ENCODE measurements at places on chromosomes 16 and 17.

DNA sequence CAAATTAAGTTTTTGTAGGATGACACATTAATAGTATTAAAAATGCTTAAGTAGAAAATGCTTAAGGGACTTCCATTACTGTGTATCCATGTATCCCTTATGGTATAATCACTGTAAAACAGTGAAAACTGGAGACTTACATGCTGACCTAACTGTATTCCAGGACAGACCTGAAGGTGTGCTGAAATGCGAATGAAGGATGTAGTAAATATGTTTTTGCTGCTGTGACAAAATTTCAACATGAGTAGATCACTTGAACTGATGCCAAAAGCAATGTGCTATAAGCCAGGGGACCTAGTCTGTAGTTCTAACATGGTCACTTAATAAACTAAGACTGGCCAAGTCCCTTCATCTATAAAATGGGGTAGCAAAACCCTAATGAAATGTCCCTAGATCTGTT lies 142.0 kb upstream of the CORO6 start:
- no peak for DNase-seq

DNA sequence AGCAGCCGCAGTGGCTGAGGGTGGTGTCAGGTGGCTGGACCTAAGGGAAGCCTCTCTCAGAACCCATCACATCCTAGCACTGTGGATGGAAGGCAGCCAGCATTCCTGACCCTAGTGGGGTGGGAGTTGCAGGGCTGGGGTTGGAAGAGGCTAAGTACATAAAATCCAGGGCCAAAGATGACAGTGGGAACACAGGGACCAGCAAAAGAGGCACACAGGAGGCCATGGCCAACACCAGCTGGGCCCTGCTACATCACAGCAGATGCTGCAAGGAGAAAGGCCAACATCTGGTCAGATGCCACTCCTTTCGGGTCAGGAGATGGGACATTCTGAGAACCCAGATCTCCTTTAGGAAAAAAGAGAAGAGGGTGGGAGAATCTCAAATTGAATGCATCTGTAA lies 415.4 kb downstream of the SLC39A11 start:
- DNase-seq = no peak

- DNase-seq = no peak
Measured at GRCh38 chr17:71809537-71809936, 311.3 kb upstream of the SOX9 start.

DNA sequence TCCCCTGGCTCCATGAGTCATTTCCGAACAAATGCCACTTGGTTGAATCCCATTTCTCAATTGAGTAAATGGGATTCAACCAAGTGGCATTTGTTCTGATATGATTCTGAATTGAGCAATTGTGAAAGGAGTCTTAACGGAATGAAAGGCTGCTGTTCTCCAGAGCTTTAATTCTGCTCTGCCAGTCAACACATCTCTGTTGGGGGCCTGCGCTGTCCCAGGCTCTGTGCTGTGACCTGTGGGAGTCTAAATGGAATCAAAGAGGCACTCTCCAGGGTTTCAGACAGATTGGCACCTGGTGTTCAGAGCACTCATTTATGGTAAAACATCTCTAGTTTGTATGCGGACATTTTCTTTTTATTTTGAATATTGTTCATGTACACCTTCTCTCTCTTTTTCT lies 126.2 kb downstream of the WSCD1 start:
- no peak for DNase-seq

DNA sequence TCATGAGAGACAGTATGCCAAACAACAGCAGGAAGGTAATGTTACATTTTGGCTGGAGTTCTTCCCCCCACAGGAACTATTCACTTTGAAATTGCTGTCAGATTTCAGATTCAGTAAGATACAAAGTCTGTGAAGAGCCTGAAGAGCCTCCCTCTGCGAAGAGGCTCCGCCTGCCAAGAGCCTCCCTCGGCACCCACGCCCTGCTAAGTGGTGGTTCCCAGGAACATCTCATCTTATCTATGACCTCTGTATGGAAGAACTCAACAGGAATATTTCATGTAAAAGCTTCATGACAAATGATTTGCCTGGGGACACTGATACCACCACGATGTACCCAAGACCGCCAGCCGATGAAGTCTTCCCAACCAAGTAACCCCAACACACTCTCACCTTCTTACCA lies 3.2 kb downstream of the ZC3H7A start:
- no peak for DNase-seq

DNA sequence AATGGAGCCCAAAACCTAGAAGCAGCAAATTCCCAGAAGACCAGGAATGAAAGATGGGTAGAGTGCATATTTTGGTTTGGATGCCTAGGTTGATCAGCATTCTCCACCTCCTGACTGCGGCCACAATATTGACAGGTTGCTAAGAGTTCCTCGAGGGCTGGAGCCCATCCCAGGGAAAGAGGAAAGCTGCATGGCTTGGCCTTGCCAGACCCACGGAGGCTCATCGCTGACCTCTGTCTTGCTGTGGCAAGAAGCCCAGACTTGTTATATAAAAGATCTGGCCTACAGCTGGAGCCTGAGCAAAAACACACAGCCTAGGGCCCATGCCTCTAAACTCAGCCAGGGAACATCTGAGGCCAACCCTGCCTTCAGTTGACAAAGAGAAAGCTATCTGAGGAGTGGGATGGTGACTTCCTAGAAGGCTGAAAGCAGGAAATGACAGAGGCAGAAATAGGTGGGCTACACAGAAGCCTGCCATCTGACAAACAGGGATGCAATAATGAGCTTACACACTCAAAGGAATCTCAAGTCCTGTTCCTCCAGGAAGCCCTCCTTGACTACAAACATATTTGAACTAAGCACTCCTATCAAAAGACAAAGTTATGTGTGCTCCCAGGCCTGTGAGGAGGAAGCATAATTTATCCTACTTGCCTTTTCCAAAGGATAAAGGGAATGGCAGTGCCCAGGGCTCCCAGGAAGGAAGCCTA lies 22.5 kb upstream of the SLC35B1 start:
- DNase-seq = peak; percentile 91

- DNase-seq = no peak
Measured at GRCh38 chr16:77993111-77993985, 29.0 kb upstream of the CLEC3A start.

DNA sequence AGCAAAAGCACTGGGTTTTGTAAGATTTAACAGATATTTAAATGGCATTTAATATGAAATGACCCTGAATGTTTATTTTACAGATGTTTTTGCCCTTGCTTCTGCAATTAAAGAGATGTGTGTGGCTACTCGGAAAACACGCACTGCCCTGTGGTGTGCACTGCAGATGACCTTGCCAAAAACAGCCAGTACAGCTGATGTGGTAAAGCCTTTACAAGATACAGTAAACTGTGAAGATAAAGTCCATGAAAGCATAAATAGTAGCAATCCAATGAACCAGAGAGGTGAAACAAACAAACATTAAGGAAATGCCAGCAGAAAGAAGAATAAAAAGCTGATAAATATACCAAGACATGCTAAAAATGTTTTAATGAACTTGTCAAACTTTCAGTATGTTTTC lies 15.7 kb downstream of the CCDC43 start:
- DNase-seq = no peak

DNA sequence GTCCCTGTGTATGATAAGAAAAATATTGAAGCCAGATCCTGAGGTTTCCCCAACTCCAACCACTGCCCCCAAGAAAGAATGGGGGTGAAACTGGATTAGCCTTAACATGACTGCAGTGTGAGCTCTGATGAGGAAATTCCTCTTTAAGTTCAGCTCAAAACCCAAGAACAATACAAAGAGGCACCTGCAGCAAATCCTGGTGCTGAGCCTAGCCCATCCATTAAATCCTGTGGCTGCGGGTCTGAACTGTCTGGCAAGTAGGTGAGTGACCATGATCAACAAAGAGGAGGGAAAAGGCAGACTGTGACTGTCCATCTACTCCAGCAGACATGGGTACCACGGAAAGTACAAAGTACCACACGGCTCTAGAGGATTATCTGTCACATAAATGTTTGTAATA lies 64.2 kb downstream of the CREBBP start:
- DNase-seq = no peak

GRCh38 chr16:88780142-88781062 lies 4.6 kb downstream of the PIEZO1 start:
- no peak for DNase-seq

DNA sequence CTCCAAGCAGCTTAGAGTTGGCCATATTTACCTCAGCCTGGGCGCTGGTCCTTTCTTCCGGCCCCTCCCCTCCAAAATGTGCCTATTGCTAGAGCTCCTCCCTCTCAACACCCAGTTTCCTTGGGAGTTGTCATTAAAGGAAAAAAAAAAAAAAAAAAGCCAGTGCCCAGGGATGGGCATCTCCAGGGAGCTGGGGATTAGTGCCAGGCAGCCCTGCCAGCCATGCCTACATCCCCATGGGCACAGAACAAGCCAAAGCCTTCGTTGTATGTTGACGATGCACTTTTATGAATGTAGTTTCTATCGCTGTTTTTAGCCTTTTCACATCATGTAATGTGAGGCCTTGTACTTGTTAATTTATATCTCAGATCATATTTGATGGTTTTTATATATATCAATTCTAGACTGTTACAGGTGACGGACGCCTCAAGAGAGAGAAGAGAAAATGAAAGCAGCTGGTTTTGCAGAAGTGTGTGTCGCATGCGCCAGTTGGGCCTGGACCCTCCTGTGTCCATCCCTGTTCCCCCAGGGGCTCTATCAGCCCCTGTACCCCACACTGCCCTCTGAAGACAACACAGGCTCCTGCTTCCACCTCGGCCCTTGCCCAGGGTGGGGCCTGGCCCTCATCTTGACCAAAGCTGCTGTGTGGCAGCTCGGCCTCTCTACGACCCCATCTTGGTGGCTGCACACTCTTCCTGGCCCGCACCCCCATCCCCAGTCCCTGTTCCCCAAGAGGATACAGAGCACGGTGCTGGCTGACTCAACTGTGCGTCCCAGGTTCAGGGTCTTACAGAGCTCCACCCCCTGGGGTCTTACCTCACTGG lies 4.8 kb downstream of the LIMD2 start:
- DNase-seq = no peak

GRCh38 chr17:76685366-76685765 lies 25.4 kb downstream of the MXRA7 start:
- DNase-seq = no peak

Measured in left lobe of liver (tissue), 2 donors.